ENCODE measurements at places on chromosomes 13 and 19.

GRCh38 chr13:33312150-33312860 lies 26.8 kb upstream of the STARD13 start:
- DNase-seq, result no peak

GRCh38 chr19:10858204-10858828 lies 10.1 kb downstream of the C19orf38 start:
- DNase-seq, result no peak

- DNase-seq, result no peak
These were observed 50.8 kb upstream of the FLT1 start for GRCh38 chr13:28545583-28546333.

DNA sequence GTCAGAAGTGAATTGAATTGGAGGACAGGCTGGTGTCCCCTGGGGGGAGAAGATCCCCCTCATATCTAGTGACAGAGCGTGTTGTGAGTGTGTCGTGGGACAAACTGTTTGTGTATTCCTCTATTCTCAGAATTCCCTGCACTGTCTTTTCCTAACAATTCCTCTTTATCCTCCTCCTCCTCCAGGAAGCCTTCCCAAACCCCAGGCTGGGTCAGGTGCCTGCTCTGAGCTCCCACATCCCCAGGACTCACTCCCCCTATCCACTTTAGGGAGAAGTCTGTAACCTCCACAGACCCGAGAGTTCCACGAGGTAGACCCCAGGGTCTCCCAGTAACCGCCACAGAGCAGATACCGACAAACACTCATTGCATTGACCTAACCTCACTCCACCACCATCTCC lies 15.1 kb upstream of the BICRA start:
- DNase-seq, result no peak

DNA sequence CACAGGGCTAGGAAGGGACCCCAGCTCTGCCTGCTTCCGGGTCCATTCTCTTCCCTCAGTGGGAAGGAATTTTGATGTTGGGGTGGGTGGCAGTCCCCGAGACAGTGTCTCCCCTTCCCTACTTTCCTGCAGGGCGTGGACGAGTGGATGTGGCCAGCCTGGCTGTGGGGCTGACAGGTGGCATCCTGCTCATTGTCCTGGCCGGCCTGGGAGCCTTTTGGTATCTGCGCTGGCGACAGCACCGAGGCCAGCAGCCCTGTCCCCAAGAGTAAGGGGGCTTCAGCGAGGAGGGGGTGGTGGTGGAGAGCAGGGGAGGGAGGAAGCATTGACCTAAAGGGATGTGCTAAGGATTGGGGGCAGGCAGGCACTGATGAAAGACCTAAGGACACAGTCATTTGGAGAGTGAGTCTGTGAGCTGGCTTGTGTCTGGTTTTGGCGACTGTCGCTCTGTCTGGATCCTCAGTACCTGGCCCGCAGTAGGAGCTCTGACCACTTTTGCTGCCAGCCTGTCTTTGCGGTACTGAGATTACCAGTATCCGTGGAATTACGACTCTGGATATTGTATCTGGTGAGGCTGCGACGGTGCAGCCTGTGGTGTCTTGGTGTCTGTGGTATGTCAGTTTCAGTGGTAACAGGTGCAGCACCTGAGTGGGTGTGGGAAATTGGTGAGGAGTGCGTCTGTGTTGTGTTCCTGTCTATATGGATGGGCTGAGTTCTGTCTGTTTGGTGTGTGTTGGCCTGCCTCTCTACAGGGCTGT lies 2.4 kb upstream of the PRR12 start:
- DNase-seq, result no peak

DNA sequence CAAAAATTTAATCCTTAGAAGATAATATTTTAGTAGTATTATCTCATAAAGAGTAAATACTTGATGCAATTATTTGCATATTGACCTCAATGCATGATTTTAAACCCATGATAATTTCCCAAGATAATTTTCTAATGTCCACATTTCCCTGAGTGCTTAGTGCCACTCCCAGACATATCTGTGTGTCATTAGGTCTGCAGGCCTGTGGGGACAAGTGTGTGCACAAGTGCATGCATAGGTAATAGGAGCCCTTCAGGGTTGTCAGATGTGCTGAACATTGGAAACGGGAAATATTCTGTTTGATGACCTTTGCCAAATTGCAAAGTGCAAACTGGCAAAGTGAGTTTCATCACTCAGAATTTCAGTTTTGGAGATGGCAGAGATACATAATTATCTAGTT lies 369.9 kb downstream of the KLF5 start:
- no peak for DNase-seq

DNA sequence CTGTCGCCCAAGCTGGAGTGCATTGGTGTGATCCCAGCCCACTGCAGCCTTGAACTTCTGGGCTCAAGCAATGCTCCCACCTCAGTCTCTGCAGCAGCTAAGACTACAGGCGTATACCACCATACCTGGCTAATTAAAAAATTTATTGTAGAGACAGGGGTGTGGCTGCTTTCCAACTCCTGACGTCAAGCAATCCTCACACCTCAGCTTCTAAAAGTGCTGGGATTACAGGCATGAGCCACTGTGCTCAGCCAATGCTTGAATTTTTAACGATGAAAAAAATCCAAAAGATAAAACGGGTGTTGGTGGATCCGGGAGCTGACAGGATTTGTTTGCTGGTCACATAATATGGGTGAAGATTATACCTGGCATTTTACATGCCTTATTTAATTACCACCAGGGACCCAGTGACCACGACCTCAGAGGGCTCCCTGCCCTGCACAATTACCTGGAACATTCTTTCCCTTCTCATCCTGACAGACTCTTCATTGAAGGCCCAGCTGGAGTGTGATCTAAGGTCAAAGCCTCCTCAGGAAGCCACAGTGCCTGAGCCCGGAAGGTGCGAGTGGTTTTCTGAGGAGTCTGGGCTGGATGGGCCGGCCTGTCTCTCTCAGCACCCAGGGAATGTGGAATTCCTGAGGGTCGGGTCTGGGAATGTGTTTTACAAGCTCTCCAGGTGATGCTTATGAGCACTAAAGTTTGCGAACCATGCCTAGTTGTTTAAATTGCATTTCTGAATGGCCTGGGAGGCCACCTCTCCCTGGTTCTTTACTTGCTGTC lies 193.3 kb downstream of the USP12 start:
- DNase-seq, result no peak

All from HL-60 (cell line).